RWPE1 (cell line): ENCODE measurements at places on chromosomes 16 and 17.

DNA sequence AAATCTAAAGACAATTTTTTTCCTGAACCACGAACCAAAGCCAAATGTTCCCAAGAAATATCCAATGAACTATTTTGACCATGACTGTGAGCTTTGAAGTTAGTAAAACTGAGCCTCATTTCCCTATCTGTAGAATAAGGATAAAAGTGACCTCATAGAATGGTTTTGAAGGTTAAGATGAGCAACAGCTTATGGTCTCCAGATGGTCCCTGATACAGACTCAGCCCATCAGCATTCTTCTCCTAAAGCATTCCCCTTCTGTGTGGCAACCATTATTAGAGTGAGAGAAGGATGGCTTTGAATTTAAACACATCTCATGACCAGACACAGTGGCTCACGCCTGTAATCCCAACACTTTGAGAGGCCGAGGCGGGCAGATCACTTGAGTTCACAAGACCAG is 70.1 kb downstream of the COPRS start:
- no peak for DNase-seq

GRCh38 chr17:81722184-81723120 is 10.4 kb downstream of the SLC25A10 start:
- DNase-seq, result no peak

DNA sequence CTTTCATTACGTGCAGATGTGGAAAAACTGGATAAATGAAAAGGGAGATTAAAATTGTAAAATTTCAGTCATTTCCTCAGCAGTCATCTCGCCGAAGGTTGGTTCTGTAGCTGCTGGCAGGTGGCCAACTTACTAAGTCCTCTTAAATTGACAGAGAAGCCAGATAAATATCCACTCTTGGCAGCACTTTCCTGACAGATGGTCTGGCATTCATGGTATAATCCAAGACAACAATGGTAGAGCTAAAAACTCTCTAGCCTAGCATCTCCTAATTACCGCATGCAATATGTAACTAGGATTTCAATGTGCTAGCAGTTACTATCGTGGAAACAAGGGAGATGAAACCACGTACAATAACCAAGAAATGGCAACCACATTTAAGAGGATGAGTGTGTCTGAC is 306.3 kb downstream of the CNTNAP4 start:
- no peak for DNase-seq

GRCh38 chr16:8887431-8887765 is 5.2 kb downstream of the LITAFD start:
- no peak for DNase-seq

- no peak for DNase-seq
Measured at GRCh38 chr16:27403601-27403992, 1.6 kb downstream of the IL21R start.

GRCh38 chr17:36740157-36740556 is 138.8 kb downstream of the MRM1 start:
- no peak for DNase-seq

DNA sequence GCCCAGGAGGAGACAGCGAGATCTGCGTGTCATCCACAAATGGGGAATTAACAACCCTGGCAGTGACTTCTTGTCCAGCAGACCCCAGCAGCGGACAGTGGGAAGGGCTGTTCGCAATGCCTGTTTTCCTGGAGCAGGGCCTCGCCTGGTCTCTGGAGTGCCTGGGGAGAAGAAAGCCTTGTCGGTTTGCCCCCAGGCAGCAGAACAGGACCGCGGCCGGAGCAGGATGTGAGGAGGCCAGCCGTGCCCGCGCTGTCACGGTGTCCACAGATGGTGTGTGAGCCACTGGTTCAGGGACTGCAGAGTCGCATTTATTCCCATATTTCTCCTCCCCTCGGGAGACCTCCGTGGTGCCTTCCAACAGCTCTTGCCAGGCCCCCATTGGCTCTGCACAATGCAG is 68.5 kb upstream of the GSE1 start:
- no peak for DNase-seq

GRCh38 chr17:16349431-16349830 is 3.8 kb downstream of the CENPV start:
- no peak for DNase-seq

DNA sequence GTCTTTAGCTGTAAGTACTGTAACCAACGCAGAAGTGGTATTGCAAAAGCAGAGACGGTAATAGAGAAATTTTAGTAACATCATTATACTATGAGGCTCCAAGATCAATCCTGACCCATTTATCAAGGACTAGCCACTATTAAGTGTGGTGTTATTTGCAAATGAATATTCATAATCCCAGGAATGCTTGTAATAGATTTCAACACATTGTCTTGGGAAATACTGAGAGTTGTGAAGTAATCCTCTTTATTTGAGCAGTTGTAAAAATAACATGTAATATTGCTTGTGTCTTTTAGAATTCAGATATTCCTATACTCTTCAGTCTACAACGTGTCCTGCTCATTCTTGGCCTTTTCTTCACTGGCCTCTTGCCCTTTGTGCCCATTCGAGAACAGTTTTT is 46.4 kb downstream of the GDPD1 start:
- DNase-seq, result no peak

- no peak for DNase-seq
Measured at GRCh38 chr17:75260641-75261335, 618 bp downstream of the GGA3 start.

DNA sequence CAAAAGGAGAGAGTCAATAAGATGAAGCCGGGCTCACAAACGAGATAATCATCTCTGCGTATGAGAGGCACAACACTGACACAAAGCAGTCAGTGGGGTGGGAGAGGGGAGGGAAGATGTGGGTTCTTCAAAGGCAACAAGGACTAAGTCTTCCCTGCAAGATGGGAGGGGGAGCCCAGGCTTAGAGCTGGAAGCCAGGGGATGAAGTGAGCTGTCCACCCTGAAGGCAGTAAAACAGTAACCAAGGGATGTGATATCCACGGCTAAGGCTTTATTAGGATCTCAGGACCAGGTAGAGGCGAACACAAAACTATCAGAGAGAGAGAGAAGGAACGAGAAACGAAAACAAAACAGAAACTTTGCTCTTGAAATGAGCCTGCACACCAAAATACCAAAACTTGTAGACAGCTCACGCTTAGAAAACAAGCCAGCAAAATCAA is 115.9 kb downstream of the DYNLRB2 start:
- no peak for DNase-seq

DNA sequence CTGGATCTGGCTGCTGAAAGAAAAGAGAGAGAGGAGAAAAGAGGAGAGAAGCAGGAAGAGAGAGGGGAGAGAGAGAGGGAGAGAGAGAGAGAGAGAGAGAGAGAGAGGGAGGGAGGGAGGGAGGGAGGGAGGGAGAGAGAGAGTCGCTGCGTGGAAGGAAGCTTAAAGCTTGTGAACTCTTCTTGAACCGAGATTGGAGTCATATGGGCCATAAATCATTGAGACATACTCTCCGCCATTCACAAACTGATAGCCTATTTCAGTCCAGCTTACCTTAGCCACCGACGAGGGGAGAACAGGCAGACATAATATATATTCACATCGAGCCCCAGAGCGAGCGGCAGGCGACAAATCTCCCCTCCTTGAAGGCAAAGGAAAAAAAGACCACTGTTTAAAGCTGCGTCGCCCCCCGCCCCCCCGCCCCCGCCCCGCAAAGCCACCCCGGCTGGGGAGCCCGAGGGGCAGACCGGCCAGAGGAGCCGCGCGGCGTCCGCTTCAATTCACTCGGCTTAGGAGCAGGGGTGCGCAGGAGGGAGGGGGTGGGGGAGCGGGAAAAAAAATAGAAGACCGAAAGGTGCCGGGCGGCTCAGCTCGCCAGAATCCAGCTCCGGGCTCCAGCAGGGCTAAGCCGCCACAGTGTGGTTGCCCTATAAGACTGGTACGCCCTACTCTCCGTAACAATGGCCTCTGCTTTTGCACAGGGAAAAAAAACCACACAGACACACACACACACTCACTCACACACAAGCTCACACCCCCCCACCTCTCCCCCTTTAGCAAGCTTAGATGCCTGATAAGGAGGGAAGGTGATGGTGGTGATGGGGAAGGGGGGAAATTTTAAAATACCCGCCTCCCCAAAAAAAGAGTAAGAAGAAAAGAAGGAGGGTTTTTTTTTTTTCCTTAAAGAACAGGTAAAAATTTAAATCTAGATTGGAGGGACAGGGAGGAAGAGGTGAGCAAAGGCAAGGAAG is 10.6 kb upstream of the HOXB2 start:
- DNase-seq, result peak; percentile 54

DNA sequence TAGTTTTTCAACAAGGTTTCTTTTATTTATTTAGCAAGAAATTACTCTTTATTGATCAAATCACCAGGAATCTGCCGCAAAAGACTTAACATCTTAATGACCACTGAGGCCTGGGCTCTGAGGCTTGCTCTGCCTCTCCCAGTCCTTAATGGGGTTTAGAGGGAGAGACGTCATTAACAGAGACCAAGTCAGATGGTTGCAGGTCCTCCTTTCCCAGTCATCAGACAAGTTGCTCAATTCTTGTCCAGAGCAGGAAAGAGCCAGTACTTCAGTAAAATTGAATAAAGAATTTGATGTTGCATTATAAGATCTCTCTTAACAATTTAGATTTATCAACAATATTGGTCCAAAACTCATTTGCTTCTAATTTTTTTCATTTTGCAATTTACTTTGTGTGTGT is 2.0 kb downstream of the SEPHS2 start:
- DNase-seq, result no peak

DNA sequence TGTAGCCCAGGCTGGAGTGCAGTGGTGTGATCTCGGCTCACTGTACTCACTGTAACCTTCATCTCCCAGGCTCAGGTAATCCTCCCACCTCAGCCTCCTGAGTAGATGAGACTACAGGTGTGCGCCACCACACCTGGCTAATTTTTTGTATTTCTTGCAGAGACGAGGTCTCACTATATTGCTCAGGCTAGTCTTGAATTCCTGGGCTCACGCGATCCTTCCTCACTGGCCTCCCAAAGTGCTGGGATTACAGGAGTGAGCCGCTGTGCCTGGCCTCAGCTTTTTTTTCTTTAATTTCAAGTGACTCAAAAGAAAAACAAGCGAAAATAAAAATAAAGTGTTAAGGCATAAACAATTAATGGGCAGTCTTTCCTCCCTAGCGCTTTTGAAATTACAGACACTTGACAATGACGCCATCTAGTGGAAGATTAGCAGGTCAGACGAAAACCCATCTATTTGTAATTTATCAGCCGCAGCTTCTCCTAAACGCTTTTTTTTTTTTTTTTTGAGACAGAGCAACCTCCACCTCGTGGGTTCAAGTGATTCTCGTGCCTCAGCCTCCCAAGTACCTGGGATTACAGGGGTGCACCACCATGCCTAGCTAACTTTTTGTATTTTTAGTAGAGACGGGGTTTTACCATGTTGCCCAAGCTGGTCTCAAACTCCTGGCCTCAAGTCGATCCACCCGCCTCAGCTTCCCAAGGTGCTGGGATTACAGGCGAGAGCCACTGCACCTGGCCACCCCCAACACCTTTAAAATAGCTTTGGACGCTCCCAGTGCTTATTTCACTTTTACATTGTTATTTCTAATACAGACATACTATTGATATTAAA is 28.1 kb upstream of the PECAM1 start:
- peak; percentile 68 for DNase-seq

DNA sequence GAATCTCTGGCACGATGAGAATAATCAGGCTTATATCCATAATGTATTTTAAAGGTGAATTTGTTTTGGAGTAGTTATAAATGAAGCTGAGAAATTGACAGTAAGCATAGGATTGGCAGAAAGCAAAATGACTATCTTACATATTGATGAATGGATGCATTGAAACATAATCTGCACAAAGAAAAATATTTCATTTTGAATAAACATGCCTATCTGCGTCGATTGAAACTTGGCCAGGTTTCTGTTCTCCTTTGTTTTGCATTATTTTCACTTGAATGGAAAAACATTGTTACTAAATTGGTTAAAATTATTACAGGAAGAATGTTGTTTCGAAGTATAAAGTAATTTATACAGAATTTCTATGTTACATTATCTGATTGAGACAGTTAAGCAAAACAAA is 128.2 kb downstream of the USP22 start:
- no peak for DNase-seq

- peak; percentile 74 for DNase-seq
Measured at GRCh38 chr17:10149573-10150399, 48.6 kb downstream of the GAS7 start.

DNA sequence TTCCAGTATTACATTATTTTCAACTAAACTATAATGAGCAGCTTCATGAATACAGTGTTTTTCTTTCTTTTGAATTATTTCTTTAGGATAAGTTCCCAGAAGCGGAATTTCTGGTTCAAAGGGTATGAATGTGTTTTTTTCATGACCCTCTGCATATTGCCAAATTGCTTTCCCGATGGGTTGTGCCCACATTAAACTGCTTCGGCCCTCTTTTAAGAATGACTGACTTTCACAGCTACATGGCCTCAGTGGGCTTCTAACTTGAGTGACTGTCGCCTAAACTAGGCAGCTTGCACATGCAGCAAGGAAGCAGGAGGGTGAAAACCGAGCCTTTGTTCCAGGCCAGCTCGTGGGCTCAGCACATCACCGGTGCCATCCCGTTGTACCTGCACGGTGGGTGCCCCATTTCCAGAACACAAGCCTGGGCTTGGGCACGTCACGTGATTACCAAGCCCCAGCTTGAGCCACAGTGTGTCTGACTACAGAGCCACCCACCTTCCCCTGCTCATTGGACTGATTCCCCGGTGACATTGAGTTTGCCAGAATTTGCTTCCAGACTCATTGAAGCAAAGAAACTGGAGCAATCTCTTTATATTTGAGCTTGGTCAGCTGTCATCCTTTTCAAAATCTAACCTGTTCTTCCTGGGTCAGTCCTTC is 112.8 kb downstream of the CLEC16A start:
- DNase-seq, result no peak

- peak; percentile 50 for DNase-seq
Measured at GRCh38 chr17:77778636-77779489, 179.6 kb upstream of the TNRC6C start.

DNA sequence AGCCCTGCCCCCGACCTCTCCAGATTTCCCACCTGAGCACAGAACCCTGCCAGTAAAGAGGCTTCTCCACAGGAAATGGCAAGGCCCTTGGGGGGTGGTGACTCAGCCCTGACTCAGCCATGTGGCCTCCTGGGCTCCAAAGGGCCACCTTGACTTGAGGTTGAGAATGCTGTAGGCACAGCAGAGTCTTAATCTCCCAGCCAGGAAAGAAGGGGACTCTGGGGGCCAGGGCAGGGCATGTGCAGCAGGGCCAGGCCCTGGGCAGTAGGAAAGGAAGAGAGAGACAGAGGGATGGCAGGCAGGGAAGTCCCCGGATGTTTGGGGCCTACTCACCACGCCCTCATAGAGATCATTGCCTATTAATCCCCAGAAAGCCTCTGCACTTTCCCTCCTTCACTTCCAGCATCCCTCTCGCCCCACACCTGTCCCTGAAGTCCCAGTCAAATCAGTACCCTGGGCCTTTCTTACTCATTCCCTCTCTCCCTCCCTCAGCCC is 4.8 kb upstream of the ITGA3 start:
- peak; percentile 93 for DNase-seq
